ENCODE measurements at places on chromosomes 4 and X. TPM values are rescaled to one million over a fixed set of nuclear protein-coding genes. Genes with fewer than 3 reads are reported as not detected.

The OTUD6A gene
- not detected for total RNA-seq

The PKD2 gene
- total RNA-seq, result 13.6 TPM

The BEX1 gene
- not detected for total RNA-seq

The AMTN gene
- not detected for total RNA-seq

The ADGRG2 gene
- not detected for total RNA-seq

The SLC38A5 gene
- total RNA-seq, result 146 TPM

The IDUA gene
- 25.5 TPM for total RNA-seq

The RPS3A gene
- 1,827 TPM for total RNA-seq

The ARHGAP6 gene
- not detected for total RNA-seq

The GABRG1 gene
- total RNA-seq, result not detected

The SH3RF1 gene
- total RNA-seq, result 1.1 TPM

The MAOB gene
- total RNA-seq, result 10.3 TPM

The TRIM61 gene
- total RNA-seq, result 2.7 TPM

The CLIC2 gene
- total RNA-seq, result 0.14 TPM

The PPEF1 gene
- not detected for total RNA-seq

The CT47B1 gene
- total RNA-seq, result not detected

The BBS12 gene
- 5.5 TPM for total RNA-seq

The NPNT gene
- 0.14 TPM for total RNA-seq

The CFP gene
- total RNA-seq, result 3.0 TPM

The JADE3 gene
- 3.0 TPM for total RNA-seq

The HAND2 gene
- total RNA-seq, result not detected

The S100G gene
- total RNA-seq, result not detected

The DMP1 gene
- not detected for total RNA-seq

The CCDC160 gene
- 0.14 TPM for total RNA-seq

The LPAR4 gene
- not detected for total RNA-seq

The TCEAL7 gene
- total RNA-seq, result not detected

The TMPRSS11B gene
- total RNA-seq, result not detected

The FGF13 gene
- total RNA-seq, result not detected

The SSX4B gene
- not detected for total RNA-seq

The PCSK1N gene
- total RNA-seq, result 0.23 TPM

The RNF212 gene
- 0.85 TPM for total RNA-seq

The HSPA4L gene
- total RNA-seq, result 5.0 TPM

The FAM149A gene
- 0.30 TPM for total RNA-seq

The CCDC120 gene
- total RNA-seq, result 6.6 TPM

The SYTL5 gene
- total RNA-seq, result not detected

The DCX gene
- total RNA-seq, result not detected

The VCX3B gene
- total RNA-seq, result not detected

The ITIH6 gene
- not detected for total RNA-seq

The FAM156A gene
- total RNA-seq, result 26.2 TPM

The ACSL1 gene
- 43.0 TPM for total RNA-seq

The CFAP47 gene
- total RNA-seq, result not detected

The CSAG2 gene
- not detected for total RNA-seq

The F9 gene
- not detected for total RNA-seq

The TRIM2 gene
- 0.18 TPM for total RNA-seq

The HERC6 gene
- 3.7 TPM for total RNA-seq

The MMAA gene
- 15.9 TPM for total RNA-seq

The MAGEB5 gene
- not detected for total RNA-seq

The TLR10 gene
- not detected for total RNA-seq

The FATE1 gene
- total RNA-seq, result not detected

The KIAA1210 gene
- total RNA-seq, result not detected

The CYLC1 gene
- total RNA-seq, result not detected
